ENCODE measurements at places on chromosomes 4 and X.

DNA sequence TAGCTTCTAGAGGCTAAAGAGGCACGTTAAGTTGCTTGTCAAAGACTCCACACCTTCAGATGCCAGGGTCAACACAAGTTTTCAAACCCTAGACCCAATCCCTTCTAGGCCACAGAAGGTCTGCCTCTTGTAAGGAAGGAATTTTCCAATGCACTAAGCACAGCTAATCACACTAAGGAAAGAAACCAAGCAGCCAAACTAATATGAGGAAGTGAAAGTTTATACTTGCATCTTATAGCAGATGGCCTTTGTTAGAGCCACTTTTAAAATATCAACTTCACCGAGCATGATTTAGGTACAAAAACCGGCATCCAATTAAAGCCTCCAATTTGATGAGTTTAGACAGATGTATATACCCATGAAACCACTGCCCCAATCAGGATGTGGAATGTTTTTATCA is 9.9 kb downstream of the FHL1 start:
- DNase-seq = no peak

DNA sequence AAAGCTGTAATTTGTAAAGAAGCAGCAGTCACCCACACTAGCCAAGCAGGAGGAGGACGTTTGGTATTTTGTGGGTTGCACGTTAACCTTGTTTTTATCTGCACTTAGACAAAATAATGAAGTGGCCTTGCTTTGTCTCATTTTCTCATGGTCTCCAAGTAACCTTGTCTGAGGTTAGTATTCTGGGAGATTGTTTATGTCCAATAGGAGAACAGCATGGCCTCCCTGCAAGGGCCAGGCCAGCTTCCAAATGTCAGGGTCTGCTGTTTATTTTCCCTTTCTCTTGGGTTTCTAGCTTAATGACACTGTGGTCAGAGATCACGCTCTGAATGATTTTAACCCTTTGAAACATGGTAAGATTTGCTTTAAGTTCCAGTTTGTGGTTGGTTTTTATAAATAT is 29.9 kb downstream of the PNMA6E start:
- DNase-seq = no peak

DNA sequence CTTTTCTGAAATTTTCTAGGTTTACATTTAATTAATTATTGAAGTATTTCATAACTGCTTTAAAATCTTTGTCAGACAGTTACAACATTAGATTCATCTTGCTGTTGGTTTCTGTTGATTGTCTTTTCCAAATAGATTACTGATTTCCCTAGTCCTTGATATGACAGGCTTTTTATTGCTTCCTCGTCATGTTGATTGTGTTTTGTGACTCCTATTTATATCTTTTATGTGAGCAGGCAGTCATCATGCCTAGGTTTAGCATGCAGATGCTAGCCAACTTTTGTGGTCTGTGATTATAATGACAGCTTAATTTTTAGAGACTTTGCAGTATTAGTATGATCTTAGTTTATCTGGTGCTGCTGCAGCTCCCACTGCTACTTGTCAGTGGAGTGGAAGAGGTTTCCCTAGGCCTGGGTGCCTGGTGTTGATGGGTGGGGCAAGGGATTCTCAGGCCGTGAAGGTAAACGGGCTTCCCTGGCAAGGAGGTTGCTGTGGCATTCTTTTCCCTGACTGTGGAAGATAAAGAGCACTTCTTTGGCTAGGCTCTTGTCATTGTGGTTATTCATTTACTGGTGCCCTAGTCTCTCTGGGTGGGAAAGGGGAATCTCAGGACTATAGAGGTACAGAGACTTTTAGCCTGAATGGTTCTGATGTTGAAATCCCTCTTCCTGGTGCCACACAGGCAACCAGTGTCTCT is 65.7 kb downstream of the SERPINA7 start:
- DNase-seq = no peak

- no peak for DNase-seq
Observed at GRCh38 chr4:98728433-98728832, 70.0 kb upstream of the TSPAN5 start.

GRCh38 chr4:17721496-17722355 is 59.7 kb downstream of the FAM184B start:
- DNase-seq = no peak

DNA sequence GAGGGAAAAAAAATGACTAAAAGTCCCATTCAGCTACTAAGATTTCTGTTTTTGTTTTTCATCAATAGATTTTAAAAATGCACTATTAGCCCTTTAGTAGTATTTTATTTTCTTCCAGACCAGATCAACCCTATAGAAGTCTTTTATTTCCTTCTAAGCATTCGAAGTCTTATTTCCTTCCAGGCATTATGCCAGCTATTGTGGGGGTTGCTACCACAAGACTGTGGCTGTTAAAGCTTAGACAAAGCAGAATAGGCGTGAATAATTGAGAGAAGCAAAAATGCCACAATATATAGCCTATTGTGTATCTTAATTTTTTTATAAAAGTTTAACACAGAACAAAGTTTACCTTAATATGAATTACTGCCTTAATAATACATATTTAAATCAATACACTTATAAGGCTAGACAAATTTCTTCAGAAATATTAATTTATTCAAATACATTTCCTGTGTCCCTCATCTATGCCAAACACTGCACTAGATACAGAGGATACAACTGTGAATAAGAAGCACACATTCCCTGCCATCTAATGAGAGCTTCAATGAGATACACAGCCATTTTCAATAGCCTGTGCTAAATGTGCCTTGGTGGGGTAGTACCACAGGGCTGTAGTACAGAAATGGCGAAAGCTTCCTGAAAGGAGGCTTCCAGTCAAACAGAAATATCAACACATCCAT is 33.1 kb downstream of the SLC10A7 start:
- DNase-seq = no peak

DNA sequence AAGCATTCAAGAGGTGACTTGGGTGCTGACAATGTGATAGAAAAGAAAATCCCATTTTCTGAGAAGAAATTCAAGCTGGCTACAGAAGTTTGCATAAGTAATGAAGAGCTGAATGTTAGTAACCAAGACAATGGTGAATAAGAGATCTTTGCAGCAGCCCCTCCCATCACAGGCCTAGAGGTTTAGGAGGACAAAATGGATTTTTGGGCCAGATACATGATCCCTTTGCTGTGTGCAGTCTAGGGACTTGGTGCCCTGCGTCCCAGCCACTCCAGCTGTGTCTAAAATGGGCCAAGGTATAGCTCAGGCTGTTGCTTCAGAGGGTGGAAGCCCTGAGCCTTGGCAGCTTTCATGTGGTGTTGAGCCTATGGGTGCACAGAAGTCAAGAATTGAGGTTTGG is 107.0 kb upstream of the EPHA5 start:
- no peak for DNase-seq

DNA sequence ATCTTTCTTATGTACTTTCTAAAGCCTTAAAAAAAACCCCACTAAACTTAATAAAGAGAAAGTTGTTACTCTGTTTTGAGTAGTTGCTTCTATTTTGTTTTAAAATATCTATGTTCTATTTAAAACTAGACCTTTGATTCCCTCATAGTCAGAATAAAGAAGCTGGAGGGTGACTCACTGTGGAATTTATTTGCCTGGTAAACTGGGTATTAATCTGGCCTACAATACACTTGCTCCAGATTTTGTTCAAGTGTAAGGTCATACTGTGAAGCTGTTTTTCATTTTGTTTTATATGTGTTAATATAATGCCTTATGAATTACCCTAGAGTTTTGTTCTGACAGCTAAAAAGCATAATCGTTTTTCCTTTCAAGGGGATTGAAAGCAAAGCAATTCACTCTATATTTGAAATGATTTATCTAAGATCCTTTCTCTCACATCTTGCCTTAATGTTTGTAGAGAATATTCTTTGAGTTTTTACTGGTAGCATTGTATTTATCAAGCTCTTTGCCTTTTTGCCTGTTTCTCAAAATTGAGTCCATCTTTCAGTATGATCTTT is 277.4 kb upstream of the PITX2 start:
- DNase-seq = no peak

GRCh38 chr4:89316931-89317366 is 9.3 kb upstream of the GPRIN3 start:
- DNase-seq = no peak

DNA sequence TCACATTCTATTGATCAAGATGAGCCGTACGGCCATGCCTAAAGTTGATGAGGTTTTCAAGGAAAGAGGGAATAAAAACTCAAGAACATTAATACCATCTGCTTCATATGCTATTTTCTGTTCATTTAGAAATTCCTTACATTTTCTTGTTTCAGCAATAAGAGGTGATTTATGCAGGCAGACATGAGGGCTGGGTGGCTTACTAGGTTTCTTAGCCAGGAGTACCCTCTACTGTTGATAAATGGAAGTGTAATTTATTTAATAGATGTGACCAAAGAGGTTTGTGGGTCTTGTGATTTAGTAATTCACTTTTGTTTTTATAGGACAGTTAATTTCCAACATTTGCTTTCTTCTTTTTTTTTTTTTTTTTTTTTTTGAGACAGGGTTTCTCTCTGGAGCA is 6.4 kb upstream of the SMIM9 start:
- no peak for DNase-seq

GRCh38 chr4:24174602-24175001 is 284.8 kb upstream of the PPARGC1A start:
- no peak for DNase-seq

DNA sequence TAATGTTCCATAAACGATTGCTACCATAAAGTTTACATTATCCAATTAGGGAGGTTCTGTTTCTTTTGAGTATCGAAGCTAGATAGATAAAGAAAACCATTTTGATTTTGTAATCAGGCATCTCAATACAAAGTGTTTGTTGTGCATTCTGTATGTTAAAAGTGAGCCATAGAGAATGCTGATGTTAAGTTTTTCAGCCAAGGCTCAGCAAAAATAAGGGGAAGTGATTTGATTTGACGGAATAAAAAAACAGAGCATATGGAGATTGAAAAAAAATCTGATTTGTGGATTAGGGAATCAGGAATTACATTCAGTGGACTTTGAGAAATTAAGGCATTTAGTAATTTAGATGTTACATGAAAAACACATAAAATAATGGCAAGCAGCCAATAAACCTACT is 314.8 kb downstream of the PPP3CA start:
- no peak for DNase-seq

GRCh38 chr4:80710748-80711451 is 319.6 kb upstream of the BMP3 start:
- DNase-seq = no peak
